Right renal cortex interstitium (tissue), 3 donors: ENCODE measurements at places on chromosomes 5 and 9. TPM values are rescaled to one million over a fixed set of nuclear protein-coding genes. Genes with fewer than 3 reads are reported as not detected.
A peak's percentile ranks its signal among the peaks of the same experiment; 100 is the strongest.

DNA sequence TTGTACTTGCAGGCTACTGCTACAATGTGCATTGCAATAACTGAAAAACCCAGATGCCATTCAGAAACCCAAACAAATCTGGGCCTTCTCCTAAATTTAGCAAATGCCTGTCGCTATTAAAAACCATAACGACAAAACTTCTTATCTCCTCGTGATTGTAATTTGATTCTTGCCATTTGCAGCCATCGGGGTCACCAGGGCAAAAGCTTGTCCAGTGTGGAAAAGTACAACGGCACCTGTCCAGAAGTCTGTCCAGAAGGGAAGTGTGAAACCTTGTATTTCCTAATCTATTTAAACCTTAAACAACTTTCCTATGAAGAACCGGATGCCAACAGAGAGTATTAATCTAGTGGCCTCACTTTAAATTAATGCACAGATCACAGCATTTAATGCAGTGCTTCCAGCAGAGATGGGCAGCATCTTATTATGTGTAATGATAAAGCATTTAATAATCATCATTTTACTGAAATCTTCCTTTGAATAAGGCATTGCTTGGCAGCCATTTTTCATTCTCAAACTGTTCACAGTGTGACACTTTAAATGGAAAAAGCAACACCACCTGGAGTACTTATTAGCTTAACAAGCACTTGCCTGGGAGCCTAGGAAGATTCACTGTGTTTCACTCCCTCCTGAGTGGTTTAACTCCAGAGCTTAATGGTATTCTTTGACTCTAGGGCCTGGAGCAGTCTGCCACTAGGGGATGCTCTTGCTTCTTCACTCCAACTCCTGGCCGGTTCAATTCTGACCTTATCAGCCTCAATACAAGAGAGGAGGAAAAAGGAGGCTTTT is 4.9 kb upstream of the C7 start:
- DNase-seq, result peak; percentile 51

DNA sequence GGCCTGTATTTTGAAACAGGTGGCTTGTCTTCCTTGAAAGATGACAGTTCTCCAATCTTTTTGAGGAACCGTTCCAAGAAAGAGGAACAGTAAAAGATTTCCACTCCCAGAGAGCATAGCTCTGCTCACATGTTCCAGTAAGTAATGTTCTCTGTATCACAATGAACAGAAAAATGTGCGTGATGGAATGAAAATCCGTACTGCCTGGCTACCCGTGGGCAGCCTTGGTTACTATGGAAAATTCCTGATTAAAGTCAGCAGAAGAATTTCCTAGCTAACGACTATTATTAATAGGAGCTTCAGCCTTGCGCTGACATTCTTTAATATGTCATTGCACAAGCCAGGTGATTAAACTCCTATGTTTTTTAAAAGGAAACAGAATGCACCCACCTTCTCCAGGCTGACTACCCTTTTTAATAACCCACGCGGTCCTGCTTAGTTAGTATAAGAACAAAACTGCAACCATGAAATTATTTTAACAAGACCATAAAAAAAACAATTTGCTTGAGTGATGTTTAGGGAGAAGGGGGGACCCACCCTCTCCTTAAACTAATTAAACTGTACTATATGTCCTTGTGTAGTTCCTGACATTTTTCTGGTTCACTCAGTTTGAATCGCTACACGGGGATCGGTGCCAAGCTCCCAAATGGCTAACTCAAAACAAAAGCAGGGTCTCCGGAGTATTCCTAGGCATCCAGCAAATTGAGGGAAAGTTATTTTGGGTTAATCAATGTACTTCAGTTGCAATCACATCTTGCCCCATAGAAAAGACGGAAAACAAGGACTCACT is 54.8 kb upstream of the CPEB4 start:
- DNase-seq, result no peak

- no peak for DNase-seq
These were observed 159.5 kb upstream of the ACTBL2 start for GRCh38 chr5:57642066-57642465.

DNA sequence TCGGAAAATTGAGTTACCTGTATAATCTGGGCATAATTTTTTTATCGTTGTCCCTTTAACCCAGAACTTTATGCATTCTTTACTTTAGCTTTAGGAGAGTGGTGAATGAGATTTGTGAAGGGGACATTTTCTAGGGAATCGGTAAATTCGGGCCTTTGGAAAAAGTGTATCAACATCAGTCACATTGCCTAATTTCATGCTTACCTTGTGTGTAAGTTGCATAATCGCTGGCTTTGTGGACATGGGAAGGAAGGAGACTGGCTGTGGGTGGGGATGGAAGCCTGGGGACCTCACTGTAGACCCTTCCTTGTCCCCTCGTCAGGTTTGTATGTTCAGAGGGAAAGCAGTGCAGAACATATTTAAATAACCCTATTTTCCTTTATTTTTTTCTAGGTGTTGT is 3.3 kb downstream of the PSAT1 start:
- DNase-seq, result no peak

DNA sequence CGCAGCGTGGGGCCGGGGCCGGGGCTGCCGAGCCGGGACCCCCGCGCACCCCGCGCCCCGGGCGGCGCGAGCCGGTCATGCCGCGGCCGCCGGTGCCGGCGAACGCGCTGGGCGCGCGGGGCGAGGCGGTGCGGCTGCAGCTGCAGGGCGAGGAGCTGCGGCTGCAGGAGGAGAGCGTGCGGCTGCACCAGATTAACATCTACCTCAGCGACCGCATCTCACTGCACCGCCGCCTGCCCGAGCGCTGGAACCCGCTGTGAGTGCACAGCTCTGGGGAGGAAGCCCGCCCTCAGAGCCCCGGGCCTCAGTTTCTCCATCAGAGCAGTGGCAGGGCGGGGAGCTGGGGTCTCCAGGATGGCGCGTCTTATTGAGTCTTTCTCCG is 335 bp downstream of the GALNT12 start:
- no peak for DNase-seq

DNA sequence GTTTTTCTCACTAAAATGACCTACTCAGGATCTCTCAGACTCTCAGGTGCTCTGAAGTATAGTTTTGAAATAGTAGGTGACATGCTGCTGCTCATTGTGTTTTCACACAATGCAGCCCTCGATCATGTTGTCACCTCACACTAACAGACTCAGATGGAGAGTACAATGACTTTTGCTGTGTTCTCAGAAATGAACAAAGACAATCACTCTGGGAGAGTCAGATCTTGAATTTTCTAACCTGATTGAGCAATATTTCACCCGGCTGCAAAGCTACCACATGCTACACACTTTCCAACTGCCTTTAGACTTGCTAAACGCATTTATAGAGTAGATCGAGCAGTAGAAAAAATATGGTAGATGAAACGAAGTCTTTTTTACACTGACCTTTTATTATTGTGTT is 113.4 kb downstream of the ST8SIA4 start:
- no peak for DNase-seq

DNA sequence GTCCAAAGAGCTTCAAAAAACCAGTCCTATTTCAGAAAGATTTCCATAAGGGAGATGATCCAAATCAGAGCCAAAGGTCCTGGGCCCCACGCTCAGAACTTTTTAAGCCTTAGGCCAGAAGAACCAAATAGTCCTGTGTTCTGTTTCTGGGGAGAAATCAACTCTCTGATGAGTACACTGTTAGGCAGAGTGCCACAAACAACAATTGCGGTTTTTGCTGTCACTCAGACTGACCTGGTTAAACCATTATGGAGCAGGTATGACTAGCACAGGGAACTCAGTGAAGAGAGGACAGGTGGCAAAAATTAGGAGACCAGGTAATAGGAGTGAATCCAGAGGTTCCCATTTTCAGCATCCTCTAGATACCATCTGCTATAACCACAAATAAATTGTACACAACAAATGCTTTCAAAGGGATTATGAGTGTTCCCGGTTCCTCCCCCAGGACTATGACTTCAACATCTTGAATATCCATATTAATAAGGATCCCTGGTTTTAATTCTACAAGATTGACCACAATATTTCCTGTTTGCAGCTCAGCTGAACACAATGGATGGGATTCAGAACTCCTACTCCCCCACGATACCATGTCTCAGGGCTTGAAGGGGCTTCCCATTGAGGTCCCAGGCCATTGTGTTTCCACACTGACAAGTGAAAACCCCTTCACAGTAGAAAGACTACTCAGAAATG is 52.1 kb upstream of the FREM1 start:
- no peak for DNase-seq

DNA sequence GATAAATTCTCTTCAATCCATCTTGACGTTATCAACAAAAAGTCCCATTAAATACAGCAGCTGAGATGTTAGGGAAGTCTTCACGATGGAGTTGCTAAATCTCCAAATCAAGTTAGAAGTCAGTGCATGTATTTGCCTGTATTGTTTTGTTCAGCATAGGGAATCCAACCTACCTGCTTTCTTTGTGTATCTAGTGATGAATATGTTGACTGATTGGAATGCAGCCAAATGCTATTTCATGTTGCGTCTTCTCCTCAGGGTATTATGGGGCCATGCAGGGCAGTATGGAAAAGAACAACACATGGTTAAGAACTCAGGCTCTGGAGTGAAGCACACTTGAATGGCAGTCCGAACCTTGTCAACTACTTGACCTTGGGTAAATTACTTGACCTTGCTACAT is 529.5 kb upstream of the ZNF462 start:
- no peak for DNase-seq

DNA sequence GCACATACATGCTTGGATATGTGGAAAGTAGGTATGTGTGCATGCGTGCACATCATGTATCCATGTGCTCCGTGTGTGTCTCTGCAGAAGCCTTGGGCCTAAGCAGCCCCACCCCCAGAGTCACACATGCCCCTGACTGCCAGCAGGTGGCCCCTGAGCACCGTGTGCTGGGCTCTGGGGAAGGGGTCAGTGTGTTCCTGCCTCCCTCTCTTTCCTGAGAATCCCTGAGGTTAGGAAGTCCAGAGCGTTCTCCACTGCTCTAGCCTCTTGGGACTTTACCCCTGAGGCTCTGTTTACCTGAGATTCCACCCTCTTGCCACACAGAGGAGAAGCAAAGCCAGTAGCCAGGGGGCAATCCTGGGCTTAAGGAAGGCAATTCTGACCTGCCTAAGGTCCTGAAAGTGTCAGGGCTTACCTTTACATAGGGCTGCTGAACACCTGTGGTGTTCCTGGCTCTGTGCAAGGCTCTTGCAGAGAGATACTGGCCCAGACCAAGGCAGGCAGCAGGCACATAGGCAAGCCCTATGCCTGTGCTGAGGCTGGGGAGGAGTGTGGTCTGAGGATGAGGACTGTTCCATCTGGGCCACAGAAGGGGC is 207.3 kb downstream of the TMEM38B start:
- DNase-seq, result no peak

DNA sequence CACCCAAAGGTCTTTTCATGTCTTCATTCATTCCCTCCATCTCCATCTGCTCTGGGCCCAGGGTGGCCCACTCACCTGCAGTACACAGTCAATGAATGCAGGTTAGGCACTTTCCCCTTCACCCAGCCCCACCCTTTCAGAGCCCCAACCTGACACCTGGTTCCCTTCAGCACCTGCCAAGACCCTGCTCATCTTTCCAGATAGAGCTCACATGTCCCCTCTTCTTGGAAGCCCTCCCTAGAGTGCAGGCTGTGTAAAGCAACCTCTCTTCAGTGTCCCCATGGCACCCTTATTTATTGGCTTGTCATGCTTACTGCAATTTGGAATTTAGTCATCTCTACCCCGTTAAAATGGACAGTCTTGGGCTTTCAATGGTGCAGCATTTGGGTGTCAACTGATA is 13.0 kb upstream of the CPEB4 start:
- DNase-seq, result no peak

GRCh38 chr9:114905170-114905940 is 25.0 kb downstream of the TNFSF8 start:
- no peak for DNase-seq

- no peak for DNase-seq
These were observed 75.2 kb upstream of the SMARCA2 start for GRCh38 chr9:1939926-1940368.

DNA sequence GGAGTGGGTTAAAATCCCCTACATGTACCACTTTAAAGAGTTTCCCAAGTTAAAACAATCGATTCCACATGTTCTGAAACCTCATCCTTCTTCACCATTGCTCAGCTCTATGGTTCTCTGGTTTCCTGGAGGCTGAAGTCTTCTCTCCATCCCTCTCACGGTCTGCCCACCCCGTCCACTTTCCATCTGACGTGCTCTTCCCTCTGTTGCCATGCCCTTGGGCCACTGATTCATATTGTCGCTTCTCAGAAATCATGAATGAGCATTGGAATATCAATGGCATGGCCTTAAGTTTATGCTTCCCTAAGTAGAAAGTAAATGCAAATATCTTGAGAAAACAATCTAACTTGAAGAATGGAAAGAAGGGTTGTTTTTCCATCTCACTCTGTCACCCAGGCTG is 30.9 kb downstream of the GDNF start:
- DNase-seq, result no peak

- no peak for DNase-seq
These were observed 31.1 kb downstream of the SV2C start for GRCh38 chr5:76114179-76114851.

GRCh38 chr5:66633754-66634153 is 37.6 kb downstream of the MAST4 start:
- DNase-seq, result no peak

DNA sequence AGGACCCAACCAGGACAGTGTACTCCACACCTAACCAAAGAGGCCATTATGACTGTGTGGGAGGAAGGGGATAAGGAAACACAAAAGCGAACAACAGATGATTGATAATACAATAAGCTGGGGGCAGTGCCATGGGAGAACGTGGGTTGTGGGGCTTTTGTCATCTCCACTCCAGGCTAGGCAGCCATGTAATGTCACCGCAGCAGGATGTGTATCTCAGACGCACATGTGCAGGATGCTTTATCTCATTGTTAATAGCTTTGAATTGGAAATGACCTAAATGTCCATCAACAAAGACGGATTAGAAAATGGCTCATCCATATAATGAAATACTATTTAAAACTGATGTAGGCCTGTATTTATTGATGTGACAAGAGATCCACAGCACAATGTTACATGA is 51.0 kb downstream of the EPB41L4B start:
- no peak for DNase-seq

- DNase-seq, result no peak
These were observed 23.2 kb upstream of the ADAMTS16 start for GRCh38 chr5:5116956-5117355.

- DNase-seq, result peak; percentile 25
These were observed 137.8 kb upstream of the ANKH start for GRCh38 chr5:15009420-15009819.

- DNase-seq, result no peak
These were observed 21.1 kb downstream of the ANKDD1B start for GRCh38 chr5:75632321-75632720.

TRIM36 gene
- 3.2 TPM for polyA plus RNA-seq

CLIC3 gene
- 0.36 TPM for polyA plus RNA-seq

PCDHB8 gene
- 1.5 TPM for polyA plus RNA-seq

GLIPR2 gene
- polyA plus RNA-seq, result 40.0 TPM

PFN3 gene
- 0.72 TPM for polyA plus RNA-seq

WDR38 gene
- 0.37 TPM for polyA plus RNA-seq

GPRIN1 gene
- polyA plus RNA-seq, result 1.8 TPM

COQ4 gene
- 56.2 TPM for polyA plus RNA-seq

PCA3 gene
- polyA plus RNA-seq, result 0.40 TPM

TEX48 gene
- polyA plus RNA-seq, result not detected
